Stimulated activated memory B cell treated with anti-CD40 and anti-IgM and Interleukin-4, amounts not matched to agents 10 μg/mL and 1 μg/mL and 100 μg/mL, for 72 hours (primary cell): ENCODE measurements at places on chromosomes 1 and 21.

GRCh38 chr21:28154121-28154520, 838.6 kb downstream of the LTN1 start:
- H3K4me3 ChIP-seq = no peak overlapping the region
- no peaks in the 10 kb centered on the region for H3K27me3 ChIP-seq
- no peaks in the 10 kb centered on the region for H3K4me1 ChIP-seq
- no peak overlapping the region for H3K27ac ChIP-seq
- no peak for ATAC-seq
- H3K36me3 ChIP-seq = no peaks in the 10 kb centered on the region

GRCh38 chr1:1975535-1975934, 28.1 kb downstream of the CFAP74 start:
- no peaks in the 10 kb centered on the region for H3K36me3 ChIP-seq
- no peak for ATAC-seq
- no peak overlapping the region for H3K27ac ChIP-seq
- peaks cover 42% of the 10 kb centered on the region for H3K27me3 ChIP-seq
- no peak overlapping the region for H3K4me3 ChIP-seq

DNA sequence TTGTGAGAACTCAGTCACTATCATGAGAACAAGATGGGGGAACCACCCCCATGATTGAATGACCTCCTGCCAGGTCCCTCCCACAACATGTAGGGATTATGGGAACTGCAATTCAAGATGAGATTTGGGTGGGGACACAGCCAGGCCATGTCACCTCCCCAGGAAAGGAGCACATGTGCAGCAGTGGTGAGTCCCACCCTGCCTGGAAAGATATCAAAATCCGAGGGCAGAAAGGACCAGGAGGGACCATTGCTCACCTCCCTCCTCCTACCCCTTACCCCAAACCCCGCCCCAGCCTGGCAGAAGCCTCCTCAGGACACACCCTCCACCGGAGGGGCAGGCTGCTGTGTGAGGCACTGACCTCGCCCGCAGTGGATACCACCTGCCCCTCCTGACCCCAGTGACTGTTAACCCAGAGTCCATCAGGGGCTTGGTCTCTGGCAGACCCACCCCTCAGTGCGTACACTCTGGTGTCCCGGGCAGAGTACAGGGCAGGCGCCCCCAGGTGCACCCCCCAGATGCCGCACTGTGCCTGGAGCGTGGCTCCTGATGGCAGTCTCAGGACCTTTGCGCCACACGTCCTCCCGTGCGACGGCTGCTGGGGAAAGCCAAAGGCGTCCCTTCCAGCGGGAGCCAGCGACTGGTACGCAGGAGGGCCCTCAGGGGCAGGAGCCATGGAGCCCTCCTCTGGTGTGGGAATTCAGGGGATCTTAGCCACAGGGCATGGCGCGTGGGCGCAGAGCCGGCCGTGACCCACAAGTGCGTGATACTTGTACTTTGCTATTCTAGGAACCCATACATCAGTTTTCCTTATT, 20.9 kb downstream of the PDXK start:
- H3K27ac ChIP-seq = no peak overlapping the region
- peaks cover 8% of the 10 kb centered on the region for H3K4me1 ChIP-seq
- H3K27me3 ChIP-seq = no peaks in the 10 kb centered on the region
- peaks cover 36% of the 10 kb centered on the region for H3K36me3 ChIP-seq

- ATAC-seq = no peak
- H3K36me3 ChIP-seq = no peaks in the 10 kb centered on the region
- peaks cover 11% of the 10 kb centered on the region for H3K4me1 ChIP-seq
- no peak overlapping the region for H3K4me3 ChIP-seq
Measured at GRCh38 chr1:8569242-8569641, 248.2 kb downstream of the RERE start.

GRCh38 chr1:31005617-31006166, 59.8 kb downstream of the PUM1 start:
- H3K4me1 ChIP-seq = peaks cover 42% of the 10 kb centered on the region
- peak overlapping the region; percentile 41 for H3K27ac ChIP-seq
- H3K4me3 ChIP-seq = no peak overlapping the region
- no peak for ATAC-seq
- no peaks in the 10 kb centered on the region for H3K27me3 ChIP-seq
- peaks cover 44% of the 10 kb centered on the region for H3K36me3 ChIP-seq

- no peak overlapping the region for H3K4me3 ChIP-seq
- H3K27me3 ChIP-seq = no peaks in the 10 kb centered on the region
- ATAC-seq = no peak
- H3K4me1 ChIP-seq = no peaks in the 10 kb centered on the region
- no peak overlapping the region for H3K27ac ChIP-seq
Measured at GRCh38 chr1:217983051-217983375, 302.1 kb upstream of the RRP15 start.

DNA sequence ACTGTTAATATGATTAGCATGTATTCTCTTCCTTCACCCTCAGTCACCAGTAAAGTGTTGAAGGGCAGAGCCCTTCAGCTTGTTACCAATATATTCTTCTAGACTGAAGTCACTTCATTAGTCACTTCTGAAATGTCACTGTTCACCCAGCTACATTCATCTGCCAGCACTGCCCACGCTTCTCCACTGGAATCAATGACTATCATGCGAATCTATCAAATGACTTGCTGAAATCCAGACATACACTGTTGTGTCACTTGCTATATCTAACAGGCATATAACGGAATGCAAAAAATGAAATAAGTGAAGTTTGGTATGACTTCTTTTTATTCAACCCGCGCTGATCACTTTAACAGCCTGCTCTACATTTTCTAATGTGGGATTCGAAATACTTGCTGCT, 16.1 kb downstream of the FH start:
- no peaks in the 10 kb centered on the region for H3K27me3 ChIP-seq
- H3K4me3 ChIP-seq = no peak overlapping the region
- no peak for ATAC-seq
- peaks cover 68% of the 10 kb centered on the region for H3K36me3 ChIP-seq
